ENCODE measurements at places on chromosomes 7 and 10.

DNA sequence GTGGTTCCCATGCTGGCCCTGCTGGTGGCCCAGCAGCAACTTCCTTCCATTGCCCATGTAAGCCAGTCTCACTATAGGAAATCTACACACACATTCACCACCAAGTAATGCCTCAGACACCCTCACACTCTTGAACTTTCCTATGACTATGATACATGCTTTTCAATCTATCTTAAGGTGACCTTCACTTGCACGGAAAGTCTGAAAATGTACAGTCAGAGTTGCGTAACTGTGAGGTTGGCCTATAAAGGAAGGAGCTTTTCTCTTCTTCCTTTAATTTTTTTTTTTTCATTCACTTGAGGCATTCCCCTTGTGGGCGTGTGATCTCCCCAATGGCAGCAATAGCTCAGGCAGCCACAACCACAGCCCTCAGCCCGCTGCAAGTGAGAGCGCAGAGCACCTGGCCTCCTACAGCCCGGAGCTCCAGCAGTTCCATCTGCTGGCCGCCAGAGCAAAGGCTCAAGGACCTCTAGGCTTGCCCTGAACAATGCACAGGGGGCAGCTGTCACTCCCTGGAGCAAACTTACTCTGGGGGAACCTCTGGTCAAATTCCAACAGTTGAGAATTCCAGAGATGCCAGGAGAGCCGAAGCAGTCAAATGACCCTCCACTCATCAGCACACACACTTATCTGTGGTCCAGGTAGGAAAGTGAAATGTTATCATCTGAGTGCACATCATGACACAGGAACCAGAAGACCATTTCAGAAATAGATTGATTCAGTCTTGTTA, 123.1 kb upstream of the ADO start:
- no peak for DNase-seq

GRCh38 chr7:26046150-26046549, 105.8 kb upstream of the NFE2L3 start:
- DNase-seq: no peak

DNA sequence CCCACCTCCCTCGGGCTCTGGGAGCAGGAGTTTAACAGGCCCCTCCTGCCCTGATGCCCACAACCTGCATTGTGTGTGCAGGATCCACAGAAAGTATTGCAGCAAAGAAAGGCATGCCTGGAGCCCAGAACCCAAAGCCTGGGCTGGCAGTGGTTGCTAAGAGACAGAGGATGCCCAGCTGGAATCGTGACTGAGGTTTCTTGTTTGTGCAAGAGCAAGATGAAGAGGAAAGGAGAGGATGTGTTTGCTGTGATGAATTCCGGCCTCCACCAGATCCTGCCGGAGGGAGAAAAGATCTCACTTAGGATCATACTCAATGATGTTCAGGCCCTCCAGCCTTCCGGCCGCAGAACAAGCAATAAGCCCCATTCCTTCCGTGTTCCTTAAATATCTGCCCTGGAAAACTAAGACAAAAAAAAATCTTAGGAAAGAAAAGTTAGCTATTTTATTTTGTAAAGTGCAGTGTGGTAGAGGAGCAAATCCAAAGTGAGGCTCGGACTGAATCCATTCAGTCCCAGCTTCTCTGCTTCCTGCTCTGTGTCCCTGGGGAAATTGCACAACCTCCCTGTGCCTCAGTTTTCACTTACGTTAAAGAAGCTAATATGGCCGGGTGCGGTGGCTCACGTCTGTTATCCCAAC, 57.1 kb downstream of the SLIT1 start:
- DNase-seq: no peak

DNA sequence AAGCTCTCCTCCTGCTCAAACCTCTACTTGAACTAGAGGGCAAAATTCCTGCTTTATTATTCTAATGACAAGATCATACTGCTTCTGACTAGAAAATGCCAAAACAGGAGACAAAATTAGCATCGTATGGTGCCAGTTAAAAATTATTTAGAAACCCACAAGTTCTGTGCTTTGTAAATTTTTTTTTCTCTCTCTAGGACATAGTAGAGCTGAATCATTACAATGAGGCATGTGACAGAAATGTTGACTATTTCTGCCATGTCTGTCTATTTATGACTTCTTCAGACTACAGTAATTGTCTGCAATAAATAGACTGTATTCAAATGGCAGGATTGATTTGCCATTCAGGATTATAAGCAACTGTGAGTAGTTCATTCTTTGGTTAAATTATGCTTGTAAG, 335.8 kb downstream of the PRPF18 start:
- no peak for DNase-seq

GRCh38 chr7:17152721-17153120, 145.7 kb upstream of the AHR start:
- no peak for DNase-seq

DNA sequence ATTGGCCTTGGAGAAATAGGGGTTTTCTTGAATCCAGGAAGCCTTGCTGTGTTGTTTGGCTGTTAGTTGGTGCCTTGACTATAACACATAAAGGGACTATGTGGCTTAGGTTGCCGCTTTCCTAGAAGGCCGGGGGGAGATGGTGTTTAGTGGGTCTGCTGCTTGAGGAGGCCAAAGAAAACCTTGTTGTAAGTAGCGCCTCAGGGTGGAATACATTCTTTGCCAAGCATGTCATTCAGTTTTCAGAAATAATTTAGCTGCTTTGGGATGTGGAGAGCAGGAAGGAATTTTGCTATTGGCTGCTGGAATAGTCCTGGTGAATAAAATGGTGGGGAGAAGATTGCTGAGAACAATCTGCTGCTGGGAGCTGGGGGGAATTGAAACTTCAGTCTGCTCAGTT, 132.9 kb upstream of the WNT16 start:
- no peak for DNase-seq

- DNase-seq: no peak
These were observed 55.5 kb downstream of the PAX2 start for GRCh38 chr10:100800931-100801330.

DNA sequence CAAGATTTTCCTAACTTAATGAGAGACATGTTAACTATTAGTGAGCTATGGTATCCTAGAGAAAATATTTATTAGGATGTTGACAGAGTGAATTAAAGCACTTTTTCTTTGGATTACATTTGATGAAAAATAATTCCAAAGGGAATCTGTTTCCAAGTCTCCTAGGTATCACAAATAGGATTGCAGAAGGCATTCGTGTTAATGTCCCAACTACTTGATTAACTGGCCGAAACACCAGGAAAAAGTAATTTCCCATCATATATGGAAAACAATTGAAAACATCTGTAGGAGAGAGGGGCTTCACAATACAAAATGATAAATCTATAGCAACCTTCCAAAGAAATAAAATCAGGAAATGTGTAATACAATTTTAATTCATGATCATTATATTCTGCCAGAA, 406.7 kb downstream of the PARD3 start:
- DNase-seq: no peak

DNA sequence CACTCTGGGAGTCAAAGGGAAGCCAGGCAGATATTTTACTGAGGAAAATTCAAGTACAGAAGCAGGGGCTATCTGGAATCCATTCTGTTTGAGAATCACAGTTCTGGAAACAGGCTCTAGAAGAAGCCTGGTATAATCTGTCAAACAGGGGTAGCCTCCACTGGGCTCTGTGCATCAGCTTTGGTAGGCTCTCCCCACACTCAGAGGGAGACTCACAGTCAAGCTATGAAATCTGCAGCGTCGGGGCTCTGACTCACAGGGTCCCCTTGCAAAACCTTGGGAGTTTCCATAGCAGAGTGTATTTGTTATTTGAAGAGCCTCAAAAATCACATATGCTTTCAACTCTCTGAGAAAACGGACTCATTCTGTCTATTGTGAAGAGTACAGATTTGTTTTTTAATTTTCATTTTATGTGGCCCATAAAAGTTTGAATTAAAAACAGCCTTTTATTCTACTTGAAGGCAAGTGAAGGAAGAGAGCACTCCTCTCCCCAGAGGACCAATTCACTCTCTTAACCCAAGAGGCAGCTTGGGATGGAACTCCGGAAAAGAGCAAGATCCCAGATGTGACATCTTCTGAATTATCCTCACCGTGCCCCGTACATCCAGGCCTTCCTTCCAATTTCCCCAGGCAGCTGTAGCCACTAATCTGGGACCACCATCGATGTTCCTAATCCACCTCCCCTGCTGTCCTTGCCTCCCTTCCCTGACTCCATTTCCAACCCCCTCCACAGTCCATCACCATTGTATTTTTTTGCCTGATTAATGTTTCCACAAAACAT, 590.9 kb upstream of the MGMT start:
- DNase-seq: no peak

DNA sequence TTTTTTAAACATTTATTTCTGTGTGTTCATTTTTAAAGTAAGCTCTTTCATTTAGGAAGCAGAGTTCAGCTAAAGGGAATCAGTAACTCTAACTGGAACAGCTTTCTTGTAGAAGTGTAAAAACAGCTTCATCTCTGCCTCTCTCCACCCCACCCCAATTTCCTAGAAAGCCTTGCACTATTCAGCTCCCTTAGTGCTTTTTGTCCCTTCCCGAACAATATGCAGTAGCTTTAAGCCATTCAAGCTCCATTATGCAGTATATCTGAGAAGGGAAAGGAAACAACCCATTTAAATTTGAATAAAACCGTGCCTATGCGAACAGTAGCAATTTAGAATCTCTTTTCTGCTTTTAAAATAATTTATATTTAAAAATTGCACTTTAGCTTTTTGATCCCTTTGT, 134.5 kb downstream of the TRIL start:
- no peak for DNase-seq

DNA sequence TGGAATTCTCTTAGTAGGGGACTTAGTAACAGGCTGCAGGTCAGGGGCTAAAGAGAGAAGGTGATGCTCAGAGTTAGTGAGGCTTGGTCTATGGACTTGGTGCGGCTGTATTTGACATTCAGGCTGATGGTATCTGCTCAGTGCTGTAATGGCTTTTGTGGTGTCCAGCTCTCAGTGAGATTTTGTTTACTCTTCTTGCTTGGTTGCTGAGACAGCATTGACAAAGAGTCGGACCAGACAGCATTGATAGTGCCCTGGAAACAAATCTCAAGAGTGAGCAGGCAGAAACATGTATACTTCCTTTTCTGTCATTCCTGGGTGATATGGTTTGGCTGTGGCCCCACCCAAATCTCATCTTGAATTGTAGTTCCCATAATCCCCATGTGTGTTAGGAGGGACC, 202.0 kb downstream of the STK31 start:
- DNase-seq: no peak

DNA sequence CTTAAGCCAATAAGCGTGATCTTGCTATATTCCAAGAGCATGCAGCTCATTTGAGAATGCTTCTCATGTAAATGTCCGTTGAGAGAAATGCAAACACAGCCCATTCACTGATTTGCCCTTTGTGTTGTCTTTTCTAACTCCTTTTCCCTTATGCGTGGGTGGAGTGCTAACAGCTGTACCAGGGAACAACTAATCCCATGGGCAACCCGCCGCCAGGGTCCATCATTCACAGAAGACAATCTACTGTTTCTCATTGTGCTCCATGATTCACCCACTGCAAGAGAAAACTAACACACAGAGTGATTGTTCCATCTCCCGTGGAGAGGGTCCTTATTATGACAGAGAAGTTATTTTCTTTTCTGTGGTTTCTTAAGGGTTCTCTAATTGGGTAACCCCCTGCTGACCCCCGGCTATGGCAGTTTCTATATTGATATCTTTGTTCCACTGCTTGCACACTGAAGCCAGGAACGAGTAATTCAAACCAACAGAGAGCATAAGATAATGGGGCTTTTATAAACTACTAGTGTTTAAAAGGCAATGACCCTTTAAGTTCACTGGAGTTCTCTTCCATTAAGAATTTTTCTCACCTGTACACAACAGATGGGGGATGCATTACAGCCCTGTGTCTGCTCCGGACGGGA, 298.7 kb downstream of the BAMBI start:
- peak; percentile 11 for DNase-seq

GRCh38 chr10:129896860-129897200, 67.2 kb downstream of the EBF3 start:
- DNase-seq: no peak

GRCh38 chr7:137957887-137958286, 44.0 kb downstream of the CREB3L2 start:
- peak; percentile 63 for DNase-seq

DNA sequence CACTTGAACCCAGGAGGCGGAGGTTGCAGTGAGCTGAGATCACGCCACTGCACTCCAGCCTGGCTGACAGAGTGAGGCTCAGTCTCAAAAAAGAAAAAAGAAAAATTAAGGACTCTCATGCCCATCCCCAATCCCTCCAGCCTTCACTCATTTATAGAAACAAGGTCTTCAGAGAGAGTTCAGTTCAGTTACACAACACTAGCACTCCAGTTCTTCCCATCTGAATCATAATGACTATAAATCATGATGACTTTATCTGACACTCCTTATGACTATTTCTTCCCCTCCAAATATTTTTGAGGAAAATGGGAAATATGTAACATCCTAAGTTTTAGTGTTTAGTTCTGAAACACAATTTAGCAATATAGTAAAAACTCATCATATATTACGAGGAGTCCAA, 107.4 kb upstream of the LSM8 start:
- no peak for DNase-seq

GRCh38 chr7:83366629-83367028, 203.9 kb upstream of the PCLO start:
- no peak for DNase-seq

DNA sequence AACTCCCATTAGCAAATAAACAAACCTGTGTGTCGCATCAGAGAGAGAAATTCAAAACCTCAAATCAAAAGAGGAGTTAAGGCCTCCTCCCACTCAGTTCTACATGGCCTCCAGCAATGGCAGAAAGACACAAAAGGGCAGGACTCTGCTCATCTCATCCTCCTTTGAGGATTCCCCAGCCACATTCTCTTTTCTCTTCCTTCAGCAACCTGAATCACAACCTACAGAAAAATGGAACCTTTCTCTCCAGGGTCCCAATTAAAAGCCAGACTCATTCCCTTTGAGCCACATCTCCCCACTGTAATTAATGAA, 7.9 kb downstream of the OSBPL3 start:
- no peak for DNase-seq

- no peak for DNase-seq
These were observed 23.1 kb downstream of the TYW1 start for GRCh38 chr7:67019562-67020390.

- DNase-seq: no peak
These were observed 38.3 kb downstream of the C1QL3 start for GRCh38 chr10:16483241-16483917.

DNA sequence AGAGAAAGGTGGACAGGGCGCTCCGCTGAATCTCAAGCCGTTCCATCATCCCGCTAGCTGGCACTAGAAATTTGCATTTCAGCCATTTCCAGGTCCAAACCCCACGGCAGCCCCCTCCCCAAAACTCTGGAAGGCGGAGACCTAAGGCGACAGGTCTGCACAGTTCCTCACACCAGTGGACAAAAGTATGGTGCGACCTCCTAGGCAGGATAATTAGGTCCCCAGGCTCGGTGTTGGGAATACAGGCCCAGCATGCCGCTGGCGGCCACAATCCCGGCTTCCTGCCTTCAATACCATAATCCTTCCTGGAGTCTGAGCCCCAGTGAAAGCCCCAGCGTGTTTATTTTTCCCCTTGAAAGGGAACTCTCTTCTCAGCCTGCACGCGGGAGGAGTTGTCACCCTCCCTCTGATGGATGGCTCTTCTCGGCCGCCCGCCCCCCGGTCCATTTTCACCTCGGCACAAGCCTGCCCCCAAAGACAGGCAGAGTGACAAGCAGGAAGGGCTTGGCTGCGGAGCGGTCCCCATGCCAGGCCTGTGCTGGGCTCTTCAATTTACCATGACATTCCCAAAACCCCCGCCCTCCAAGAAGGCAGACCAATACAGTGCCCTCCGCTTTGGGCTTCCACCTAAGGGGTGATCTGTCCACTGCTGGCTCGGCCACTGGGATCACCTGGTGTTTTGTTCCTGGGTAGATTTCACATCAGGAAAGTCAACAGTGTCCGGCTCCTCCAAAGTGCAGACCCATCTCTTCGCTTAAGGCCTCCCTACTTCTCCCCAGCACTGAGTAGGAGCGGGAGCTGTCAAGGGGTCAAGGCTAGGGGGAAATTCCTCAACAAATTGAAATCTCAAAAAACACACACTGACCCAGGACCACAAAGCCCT, 2.2 kb downstream of the FGFR2 start:
- no peak for DNase-seq
